Adipocyte (in vitro differentiated cells): ENCODE measurements at places on chromosomes 4 and X.

GRCh38 chr4:63361066-63361465 lies 1048.2 kb downstream of the TECRL start:
- no peak for DNase-seq

DNA sequence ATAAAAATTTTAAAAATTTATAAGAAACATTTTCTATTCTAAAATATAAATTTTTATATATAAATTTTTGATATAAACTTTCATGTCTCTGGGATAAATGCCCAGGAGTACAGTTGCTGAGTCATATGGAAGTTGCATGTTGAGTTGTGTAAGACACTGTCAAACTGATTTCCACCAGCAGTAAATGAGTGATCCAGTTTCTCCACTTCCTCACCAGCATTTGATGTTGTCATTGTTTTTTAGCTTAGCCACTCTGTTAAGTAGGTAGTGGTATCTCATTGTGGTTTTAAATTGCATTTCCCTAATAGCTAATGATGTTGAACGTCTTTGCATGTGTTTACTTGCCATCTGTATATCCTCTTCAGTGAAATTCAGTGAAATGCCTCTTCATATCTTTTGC lies 66.5 kb downstream of the MAMLD1 start:
- peak; percentile 69 for DNase-seq

DNA sequence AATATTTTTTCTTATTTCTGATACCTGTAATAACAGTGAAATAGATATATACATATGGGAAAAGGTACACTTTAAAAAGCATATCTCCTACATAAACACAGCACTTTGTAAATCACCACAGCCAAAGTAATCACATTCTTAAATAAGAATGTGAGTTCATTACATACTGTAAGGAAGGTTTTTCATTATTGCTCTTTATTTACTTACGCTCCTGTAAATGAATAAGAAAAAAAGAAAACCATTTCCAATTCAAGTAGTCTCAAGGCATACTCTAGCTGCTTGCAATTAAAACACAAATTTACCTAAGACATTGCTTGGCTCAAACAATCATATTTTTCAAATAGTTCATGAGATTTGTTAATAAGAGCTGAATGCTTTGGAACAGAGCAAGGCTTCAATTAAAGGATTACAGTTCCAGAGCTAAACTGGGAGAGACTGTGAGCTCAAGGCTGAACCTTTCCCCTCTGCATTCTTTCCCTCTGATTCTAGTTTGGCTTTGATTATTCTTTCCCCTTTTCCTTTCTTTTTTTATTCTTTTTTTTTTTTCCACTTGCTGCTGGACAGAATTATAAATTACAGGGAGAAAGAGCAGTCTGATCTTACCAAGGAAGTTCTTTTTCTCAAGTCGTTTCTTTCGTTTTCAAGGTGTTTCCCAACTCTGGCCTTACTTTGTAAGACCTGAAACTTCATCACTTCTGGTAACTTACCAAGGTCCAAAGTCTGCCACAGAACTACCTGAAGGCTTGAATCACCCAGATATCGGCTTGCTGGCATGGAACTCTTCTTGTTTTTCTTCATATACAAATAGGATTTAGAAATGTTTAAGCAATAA lies 278.3 kb downstream of the INPP4B start:
- peak; percentile 64 for DNase-seq

- DNase-seq, result no peak
Measured at GRCh38 chr4:75696071-75696470, 22.9 kb upstream of the G3BP2 start.

- DNase-seq, result no peak
Measured at GRCh38 chr4:83646538-83647239, 110.8 kb downstream of the GPAT3 start.

- DNase-seq, result peak; percentile 81
Measured at GRCh38 chrX:107747596-107748161, 27.9 kb downstream of the TSC22D3 start.

- peak; percentile 86 for DNase-seq
Measured at GRCh38 chr4:48141048-48141447, 7.0 kb upstream of the TXK start.

DNA sequence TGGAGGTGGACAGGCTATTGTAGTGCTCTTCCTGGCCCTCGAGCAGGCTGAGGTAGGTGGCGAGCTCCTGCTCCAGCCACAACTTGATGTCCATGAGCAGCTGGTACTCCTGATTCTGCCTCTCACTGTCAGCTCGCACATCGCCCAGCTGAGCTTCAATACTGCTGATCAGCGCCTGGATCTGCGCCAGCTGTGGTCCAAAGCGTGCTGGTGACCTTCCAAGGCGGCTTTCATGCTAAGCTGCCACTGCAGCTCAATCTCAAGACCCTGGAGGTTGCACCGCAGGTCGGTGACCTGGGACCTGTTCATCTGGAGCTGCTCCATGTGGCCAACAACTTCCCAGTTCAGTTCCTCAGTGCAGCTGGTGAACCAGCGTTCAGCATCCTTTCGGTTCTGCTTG lies 31.2 kb downstream of the LRIT3 start:
- DNase-seq, result no peak

GRCh38 chrX:31091819-31092218 lies 20.0 kb upstream of the FTHL17 start:
- no peak for DNase-seq

DNA sequence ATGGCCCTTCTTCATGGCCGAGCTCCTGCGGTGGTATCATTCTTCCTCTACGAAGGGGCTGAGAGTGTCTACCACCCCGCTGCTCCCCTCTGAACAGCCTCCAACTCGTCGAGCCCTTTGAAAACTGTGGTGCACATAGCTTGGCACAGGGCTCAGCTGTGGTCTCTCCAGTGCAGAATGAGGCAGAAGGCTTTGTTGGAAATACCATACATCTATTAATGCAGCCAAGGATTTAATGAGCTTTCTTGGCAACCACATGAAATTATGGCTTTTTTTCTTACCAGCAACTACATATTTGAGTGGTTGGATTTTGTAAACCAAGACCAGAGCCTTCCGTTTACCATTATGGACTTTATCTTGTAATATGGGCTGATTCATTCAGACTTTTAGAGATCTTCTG lies 61.7 kb upstream of the CBR4 start:
- no peak for DNase-seq

DNA sequence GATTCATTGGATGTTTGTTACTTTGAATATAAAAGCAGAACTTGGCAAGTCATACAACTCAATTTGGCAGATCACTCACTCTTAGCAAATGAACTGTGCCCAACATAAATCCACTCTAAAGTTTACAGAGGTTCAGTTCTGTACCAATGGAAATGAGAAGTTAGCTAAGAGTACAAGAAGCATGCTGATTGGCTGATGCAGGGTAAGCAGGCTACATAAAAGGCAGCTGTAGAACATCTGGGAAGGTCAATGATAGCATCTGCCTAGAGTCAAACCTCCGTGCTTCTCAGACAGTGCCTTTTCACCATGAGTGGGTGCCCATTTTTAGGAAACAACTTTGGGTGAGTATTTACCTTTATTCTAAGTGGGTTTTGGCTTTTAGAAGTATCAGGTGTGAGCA lies at the start of gene TDO2:
TDO2 (plus strand) TSS at position 244 of the 400 bp plus-strand sequence; CDS start at position 307, 63 bp downstream.
- DNase-seq, result no peak

GRCh38 chr4:153451911-153452657 lies 14.1 kb upstream of the TMEM131L start:
- no peak for DNase-seq

DNA sequence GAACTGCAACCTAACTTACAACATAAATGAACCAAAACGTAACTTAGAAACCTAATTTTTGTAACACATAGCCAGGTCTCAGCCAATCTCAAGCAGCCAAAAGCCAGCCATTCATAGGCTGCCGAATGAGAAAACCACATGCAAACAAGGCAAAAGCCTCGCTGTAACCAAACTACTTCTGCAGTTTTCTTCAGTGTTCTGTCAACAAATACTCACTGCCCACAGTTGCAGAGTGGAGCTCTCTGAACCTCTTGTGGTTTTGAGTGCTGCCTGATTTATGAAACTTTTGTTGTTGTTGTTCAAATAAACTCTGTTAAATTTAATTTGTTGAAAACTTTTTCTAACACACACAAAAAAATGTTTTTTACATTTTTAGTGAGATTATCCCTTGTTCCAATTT lies 251.2 kb downstream of the PAPSS1 start:
- no peak for DNase-seq

- DNase-seq, result peak; percentile 37
Measured at GRCh38 chrX:15815779-15816437, 25.6 kb downstream of the ZRSR2 start.

DNA sequence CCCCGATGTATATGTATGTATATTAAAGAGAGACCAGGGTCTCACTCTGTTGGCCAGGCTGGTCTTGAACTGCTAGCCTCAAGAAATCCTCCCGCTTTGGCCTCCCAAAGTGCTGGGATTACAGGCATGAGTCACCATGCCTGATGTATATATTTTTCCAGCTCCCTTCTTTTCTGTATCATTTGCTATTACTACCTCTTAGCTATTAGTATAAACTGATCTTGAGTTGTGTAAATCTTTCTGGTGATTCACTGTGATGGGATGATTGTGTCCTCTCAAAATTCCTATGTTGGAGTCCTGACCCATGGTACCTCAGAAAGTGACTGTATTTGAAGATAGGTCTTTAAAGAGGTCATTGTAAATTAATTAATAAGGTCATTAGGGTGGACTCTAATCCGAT lies 53.1 kb downstream of the HPRT1 start:
- no peak for DNase-seq

- DNase-seq, result peak; percentile 42
Measured at GRCh38 chr4:166252487-166253402, 379.7 kb downstream of the TLL1 start.

DNA sequence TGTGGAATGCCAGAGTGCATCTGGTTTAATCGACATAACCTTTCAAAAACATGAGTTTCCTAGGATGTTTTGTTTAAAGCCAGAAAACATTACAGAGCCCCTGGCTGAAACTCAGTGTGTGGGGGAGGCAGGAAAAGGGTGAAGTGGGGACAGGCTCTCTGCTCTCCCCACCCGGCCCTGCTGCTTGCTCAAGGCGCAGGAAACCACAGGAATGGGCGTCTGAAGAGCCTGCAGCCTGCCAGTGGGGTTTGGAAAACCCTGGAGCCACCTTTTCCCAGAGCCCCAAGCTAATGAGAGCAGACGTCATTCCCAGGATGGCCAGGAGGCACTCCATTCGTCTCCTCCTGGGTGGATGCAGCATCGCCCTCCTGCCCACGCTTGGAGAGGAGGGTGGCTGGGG lies 240.6 kb downstream of the AFAP1 start:
- peak; percentile 72 for DNase-seq

- DNase-seq, result no peak
Measured at GRCh38 chrX:8030361-8030760, 103.1 kb upstream of the PNPLA4 start.

DNA sequence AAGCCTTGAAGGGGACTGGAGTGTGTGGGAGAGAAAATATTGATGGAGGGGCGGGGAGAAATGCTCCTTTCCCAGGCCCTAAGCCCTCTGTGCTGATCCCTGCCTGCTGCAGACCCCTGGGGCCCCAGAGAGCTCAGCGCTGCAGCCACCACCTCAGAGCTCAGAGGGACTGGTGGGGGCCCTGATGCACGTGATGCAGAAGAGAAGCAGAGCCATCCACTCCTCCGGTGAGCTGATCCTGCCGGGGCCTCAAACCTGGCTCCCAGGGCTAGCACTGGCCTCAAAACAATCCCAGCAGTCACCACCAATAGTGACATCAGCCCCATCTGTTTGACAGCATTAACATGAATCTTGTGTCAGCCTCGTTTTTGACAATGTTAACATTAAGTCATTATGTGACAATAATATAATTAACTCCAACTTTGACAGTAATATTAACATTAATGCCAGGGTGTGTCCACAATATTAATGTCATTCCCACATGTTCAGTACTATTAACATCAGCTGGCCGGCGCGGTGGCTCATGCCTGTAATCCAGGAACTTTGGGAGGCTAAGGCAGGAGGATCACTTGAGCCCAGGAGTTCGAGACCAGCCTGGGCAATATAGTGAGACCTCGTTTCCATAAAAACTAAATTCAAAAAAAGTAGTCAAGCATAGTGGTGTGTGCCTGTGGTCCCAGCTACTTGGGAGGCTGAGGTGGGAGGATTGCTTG lies 5.8 kb downstream of the WAS start:
- no peak for DNase-seq

- DNase-seq, result peak; percentile 67
Measured at GRCh38 chr4:4430492-4431195, 43.7 kb downstream of the NSG1 start.

GRCh38 chrX:102129473-102129872 lies 4.0 kb downstream of the TCEAL2 start:
- peak; percentile 35 for DNase-seq

GRCh38 chrX:110786486-110786885 lies 9.1 kb downstream of the CHRDL1 start:
- DNase-seq, result no peak

- DNase-seq, result no peak
Measured at GRCh38 chrX:29518100-29518499, 697.3 kb upstream of the MAGEB2 start.

- peak; percentile 36 for DNase-seq
Measured at GRCh38 chr4:24559889-24560288, 24.5 kb downstream of the DHX15 start.

DNA sequence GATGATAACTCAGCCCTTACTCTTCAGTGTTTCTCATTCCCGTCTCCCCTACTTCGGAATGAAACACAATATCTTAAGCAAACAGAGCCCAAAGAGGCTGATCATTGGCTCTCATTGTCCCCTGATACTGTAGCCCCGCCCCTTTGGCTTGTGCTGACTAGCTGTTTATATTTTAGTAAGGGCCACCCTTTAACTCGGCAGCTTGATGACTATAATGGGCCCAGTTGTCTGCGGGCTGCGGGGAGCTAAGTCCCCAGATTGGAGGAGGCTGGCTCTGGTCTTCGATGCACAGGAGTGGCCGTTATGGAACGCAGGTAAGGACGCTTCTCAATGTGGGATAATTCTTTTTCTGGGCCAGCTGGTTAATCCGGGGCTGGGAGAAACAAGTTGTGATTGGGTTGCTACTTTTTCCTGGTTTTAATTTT lies at the start of gene TRIM2:
TRIM2 (plus strand) TSS at position 197 of the 425 bp plus-strand sequence; CDS start at position 285, 88 bp downstream.
- no peak for DNase-seq
